ENCODE measurements at places on chromosomes 1 and 21.

GRCh38 chr1:113670650-113671049, 88.6 kb downstream of the PHTF1 start:
- DNase-seq: no peak
- no peak overlapping the region for H3K27ac ChIP-seq
- no peak overlapping the region for H3K4me3 ChIP-seq

DNA sequence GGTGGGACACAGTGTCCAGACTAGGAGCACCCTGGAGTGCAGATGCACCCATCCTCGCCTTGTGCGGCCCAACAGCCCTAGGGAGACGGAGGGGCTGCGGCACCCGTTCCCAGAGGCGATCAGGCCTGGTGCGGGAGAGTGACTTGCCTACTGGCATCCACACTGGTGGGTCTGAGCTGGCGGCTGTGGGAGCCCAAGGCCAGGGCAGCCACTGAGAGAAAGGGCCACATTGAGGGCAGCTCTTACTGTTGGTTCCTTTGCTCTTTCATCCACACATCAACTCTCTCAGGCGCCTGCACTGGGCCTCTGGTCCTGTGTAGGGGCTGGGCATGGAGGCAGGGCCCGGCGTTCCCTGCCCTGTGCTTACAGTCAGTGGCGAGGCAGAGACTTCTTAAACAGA, 8.6 kb downstream of the PODN start:
- no peaks in the 10 kb centered on the region for H3K36me3 ChIP-seq
- peak; percentile 46 for DNase-seq
- H3K27ac ChIP-seq: no peak overlapping the region
- no peaks in the 10 kb centered on the region for H3K27me3 ChIP-seq

DNA sequence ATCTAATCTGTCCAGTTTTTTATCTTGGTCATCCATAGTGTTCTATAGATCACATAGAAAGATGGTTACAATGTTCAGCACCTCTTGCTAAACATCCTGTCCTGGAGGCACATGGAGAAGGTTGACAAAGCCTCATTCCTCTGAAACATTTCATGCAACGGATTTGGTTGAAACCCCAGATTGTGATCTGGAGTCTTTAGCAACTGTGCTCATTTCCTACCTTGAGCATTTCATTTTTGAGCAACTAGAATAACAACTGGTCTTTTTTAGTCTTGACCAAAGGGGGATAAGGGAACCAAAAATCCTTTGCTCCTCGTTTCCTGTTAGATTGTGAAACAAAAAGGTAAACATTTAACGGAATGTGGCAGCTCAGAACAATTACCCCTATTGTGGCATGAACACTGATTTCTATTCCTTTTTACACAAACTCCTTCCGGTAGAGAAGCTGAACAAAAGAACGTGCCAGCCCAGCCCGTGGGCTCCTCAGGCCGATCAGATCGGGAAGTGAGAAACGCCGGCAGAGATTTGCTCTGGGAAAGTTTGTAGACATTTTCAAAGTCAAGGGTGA, 94.7 kb upstream of the ERRFI1 start:
- H3K4me1 ChIP-seq: peaks cover 17% of the 10 kb centered on the region
- H3K27me3 ChIP-seq: no peaks in the 10 kb centered on the region
- peak overlapping the region; percentile 91 for H3K27ac ChIP-seq
- H3K36me3 ChIP-seq: no peaks in the 10 kb centered on the region
- peak; percentile 50 for DNase-seq
- H3K4me3 ChIP-seq: peak overlapping the region; percentile 5

- H3K4me3 ChIP-seq: no peak overlapping the region
- no peak overlapping the region for H3K27ac ChIP-seq
- peaks cover 7% of the 10 kb centered on the region for H3K36me3 ChIP-seq
Observed at GRCh38 chr1:50538476-50538875, 115.2 kb upstream of the DMRTA2 start.

DNA sequence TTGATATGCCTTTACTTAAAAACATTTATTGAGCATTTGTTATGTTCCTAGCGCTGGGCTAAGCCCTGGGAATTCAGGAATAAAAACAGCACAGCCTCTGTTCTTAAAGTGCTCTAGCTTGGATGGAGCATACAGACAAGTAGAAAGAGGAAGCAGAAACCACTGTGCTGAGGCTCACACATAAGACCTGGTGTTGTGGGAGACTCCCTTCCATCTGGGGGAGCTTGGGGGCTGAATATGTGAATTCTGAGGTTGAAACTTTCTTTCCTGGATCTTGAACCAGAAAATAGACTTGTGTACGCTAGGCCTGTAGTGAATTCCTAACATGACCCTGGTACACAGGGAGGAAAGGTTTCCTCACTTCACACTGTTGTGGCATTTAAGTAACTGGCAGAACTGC, 209.9 kb downstream of the ZNF326 start:
- H3K36me3 ChIP-seq: no peaks in the 10 kb centered on the region
- H3K27me3 ChIP-seq: no peaks in the 10 kb centered on the region
- H3K4me1 ChIP-seq: no peaks in the 10 kb centered on the region
- DNase-seq: no peak
- H3K27ac ChIP-seq: no peak overlapping the region

GRCh38 chr1:230050973-230051735, 15.9 kb upstream of the GALNT2 start:
- H3K4me3 ChIP-seq: no peak overlapping the region
- no peaks in the 10 kb centered on the region for H3K4me1 ChIP-seq
- no peaks in the 10 kb centered on the region for H3K36me3 ChIP-seq
- DNase-seq: no peak
- H3K27me3 ChIP-seq: no peaks in the 10 kb centered on the region
